ENCODE measurements at places on chromosomes 3 and 15.

DNA sequence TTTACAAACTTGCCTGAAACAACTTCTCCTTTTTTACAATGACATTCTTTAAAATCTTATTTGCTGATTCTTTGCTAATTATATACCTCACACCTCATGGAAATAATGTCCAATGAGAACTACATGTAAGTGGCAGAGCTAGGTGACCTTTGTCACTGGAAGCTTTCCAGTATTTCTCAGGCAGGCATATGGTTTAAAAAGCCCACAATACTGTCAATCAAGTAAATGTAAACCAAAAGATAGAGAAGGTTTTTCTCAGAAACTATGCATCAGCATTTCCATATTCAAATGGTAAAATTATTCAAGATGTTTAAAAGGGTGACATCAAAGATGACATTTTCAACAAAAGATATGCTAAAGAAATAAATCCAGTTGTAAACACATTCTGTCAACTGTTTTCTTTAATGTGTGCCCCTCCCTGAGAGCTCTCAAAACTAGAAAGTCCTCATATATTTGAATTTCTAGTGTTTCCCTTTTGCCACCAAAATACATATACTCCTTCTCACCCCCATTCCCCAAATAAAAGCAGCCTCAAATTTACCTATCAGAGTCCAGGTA is 10.1 kb upstream of the STRIT1 start:
- DNase-seq: no peak

- no peak for DNase-seq
These were observed 154.3 kb downstream of the ALDH1A2 start for GRCh38 chr15:57911247-57911646.

- DNase-seq: no peak
These were observed 21.2 kb upstream of the IGF2BP2 start for GRCh38 chr3:185846037-185846436.

GRCh38 chr3:140403608-140404007 is 274.3 kb upstream of the TRIM42 start:
- DNase-seq: no peak

DNA sequence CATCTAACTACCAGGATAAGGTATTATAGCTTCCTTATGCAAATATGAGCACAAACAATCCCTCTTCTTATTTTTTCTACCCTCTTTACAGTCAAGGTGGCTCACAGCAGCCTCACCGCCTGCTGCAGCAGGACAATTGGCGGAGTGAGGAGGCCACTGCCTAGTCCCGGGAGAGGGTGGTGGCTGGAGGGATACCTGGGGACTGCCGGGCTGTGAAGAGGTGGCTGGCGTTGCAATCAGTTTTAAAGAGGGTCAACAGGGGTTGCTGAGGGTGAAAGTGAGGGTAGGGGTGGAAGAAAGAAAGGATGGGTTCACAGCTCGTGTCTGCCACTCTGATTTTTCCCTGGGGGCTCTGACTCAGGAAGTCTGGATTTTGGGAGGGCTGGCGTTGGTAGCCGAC is 105.1 kb upstream of the SLC6A6 start:
- no peak for DNase-seq

DNA sequence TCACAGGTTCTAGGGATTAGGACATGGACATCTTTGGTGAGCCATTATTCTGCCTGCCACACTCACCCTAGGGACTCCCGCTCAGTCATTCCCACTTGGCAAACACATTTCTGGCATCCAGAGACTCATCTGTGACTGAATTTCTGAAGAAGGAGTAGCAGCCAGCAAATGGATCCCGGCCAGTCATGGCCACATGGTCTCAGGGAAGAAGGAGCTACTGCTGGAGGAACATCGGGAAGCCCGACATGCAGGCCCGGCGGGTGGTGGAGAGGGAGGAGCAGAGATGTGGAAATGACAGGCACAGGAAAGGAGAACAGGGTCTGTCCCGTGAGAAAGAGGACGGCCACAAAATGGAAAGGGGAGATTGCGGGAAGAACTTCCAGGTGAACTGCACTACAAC is 65.4 kb downstream of the SEMA5B start:
- no peak for DNase-seq

DNA sequence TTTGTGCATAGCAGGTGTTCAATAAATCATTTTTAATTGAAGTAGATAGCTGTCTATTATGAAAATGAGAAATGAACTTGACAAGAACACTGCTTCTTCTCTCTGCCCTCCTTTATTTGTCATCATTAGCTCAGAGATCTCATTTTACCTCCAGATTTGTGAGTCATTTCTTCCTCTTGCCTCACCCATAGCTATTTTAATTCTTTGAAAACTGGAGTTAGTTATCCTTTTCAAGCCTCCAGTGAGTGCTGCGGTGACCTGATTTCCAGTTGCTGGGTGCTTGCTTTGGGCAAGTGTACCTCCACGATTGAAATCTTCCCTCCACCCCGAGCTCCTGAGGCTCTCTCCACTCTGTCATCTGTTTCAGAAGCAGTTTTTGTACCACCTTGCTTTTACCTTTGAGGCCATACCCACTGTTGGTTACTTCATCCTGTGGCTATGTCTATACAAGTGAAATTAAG is 114.6 kb downstream of the NFKBIZ start:
- DNase-seq: no peak

DNA sequence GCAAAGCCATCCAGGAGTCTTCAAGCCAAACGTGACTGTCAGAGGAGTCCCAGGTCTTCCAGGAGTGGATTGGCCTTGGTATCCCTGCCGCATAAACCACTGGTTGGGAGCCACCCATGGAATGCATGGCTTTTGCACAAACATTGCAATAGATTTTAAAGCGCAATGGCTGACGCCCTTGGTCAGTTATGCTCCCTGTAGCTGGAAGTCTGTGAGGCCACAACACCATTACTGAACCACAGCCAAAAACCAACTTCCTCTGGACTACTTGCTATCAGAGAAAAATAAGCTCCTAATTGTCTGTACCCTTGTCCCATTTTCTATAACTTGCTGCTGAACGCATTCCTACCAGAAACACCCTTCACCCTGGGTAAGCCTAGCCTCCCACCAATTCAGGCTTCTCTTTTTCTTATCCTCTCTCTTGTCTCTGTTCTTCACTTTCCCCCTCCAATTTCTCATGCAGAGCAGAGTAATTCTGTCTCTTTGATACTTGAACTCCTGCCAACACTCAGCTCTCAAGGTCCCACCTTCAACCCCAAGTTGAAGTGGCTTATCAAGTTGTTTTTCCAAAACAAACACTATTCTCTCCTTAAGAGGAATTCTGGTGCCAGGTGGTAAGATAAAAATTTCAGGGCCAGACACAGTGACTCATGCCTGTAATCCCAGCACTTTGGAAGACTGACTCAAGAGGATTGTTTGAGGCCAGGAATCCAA is 176.4 kb upstream of the UBE2E1 start:
- DNase-seq: no peak

DNA sequence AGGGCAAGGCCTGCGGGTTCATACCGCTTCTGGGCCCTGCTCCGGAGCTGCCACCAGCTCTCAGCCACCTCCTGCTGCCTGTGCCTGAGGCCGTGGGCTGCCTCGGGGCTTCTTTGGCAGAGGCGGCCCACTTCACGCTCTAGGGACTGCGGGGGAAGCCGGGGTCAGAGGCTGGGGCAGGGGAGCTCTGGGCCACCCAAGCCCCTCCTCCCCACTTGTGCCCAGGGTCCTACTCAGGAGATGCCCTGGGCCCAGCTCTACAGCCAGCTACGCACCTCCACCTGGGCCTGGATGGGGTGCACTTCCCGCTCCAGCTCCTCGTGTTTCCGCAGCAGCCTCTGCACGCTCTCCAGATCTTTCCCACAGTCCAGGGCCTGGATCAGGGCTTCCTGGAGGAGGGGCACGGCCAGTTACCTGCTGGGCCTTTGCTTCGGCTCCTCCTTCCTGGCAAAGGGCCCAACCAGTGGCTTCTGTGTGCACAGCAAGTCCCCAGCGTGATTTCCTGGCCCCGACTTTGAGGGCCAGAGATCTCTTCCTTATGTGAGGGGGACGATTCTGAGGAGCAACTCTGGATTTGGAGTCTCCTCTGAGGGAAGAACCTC is 24.0 kb downstream of the PLA2G4B start:
- DNase-seq: no peak

DNA sequence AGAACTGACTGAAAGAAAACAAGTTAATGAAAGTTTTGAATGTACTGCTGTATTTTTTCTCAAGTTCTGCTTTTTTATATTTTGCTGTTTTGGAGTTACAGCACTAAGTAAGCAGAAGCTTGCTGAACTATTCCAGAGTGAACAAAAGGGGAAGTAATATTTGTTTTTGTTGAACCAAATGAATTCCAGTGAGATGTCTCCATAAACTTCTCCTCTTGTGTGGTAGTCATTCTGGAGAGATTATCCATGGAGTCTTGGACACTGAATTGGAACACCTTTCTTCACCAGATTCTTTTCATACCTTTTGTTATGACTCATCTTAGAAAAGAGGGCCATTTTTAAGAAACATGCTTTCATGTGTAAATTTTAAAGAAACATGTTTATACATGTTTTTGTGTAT is 8.8 kb downstream of the ANKUB1 start:
- no peak for DNase-seq

GRCh38 chr3:58116161-58116955 is 94.4 kb downstream of the DNASE1L3 start:
- no peak for DNase-seq

DNA sequence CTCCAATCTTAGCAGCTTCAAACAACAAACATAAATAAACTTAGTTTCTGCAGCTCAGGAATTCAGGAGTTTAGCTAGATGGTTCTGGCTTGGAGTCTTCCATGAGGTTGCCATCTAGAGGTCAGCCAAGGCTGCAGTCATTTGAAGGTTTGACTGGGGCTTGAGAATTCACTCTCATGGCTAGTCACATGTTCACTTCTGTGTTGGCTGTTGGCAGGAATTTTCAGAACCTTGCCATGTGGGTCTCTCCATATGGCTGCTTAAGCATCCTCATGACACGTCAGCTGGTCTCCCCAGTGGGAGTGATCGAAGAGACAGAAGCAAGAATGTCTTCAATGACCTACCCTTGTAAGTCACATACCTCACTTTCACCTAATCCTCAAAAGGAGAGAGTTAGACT is 269.2 kb upstream of the CNTN3 start:
- no peak for DNase-seq

DNA sequence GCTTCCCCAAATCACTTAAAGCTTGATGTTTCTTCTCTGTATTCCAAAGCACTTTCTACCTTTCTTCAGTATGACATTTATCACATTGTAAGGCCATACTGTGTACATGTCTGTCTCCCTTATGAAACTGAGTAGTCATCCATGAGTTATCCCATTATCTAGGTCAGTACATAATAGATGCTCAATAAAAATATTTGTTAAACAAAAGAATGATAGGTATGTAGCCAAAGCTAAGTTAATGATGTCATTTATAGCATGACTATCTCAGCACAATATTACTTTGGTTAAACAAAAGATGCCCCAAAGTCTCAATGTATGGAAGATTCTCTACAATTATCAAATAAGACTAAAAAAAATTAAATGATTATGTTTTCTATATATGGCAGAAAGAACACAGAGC is 3.1 kb upstream of the TMCO5A start:
- DNase-seq: no peak

- no peak for DNase-seq
These were observed 58.0 kb upstream of the ATP2B2 start for GRCh38 chr3:10563396-10563795.

GRCh38 chr3:27521179-27521871 is 37.1 kb upstream of the SLC4A7 start:
- DNase-seq: no peak

GRCh38 chr3:126620738-126621137 is 34.2 kb downstream of the TXNRD3 start:
- no peak for DNase-seq

GRCh38 chr3:127787071-127787490 is 35.2 kb downstream of the MGLL start:
- no peak for DNase-seq

GRCh38 chr3:99601515-99601914 is 36.9 kb upstream of the COL8A1 start:
- DNase-seq: no peak
